8988T (cell line): ENCODE measurements at places on chromosomes 5 and 9.

DNA sequence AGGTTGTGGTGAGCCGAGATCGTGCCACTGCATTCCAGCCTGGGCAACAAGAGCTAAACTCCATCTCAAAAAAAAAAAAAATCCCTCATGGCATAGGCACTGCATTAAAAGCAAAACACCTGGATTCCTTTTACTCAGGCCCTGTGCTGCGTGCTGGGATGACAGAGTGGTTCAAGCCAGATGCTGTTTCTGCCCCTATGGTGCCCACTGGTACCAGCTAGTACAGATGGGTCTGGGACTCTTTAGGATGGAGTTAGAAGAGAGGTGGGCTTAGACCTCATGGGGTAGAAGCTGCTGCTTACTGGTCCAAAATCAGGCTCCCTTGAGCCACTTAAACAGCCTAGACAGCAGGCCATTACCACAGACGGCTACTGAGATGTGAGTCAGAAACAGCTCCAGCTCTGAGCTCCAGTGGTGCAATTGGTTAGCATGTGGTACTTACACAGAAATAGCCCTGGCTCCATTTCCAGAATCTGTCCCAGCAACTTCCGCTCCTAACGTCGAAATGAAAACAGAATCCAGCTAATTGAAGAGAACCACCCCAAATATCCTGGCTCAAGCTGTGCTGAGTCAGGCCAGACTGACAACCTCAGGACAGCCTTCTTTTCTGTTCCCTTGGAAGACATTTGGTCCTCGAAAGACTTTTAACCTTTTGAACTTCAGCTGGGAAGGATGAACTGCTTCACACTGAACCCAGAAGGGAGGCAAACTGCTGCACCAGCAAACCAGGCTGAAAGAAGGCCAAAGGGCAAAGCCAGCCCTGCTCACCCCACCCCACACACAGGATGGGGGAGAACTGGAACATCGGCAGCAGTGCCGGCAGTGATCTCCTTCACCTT, 15.5 kb downstream of the C5orf15 start:
- no peak for DNase-seq

DNA sequence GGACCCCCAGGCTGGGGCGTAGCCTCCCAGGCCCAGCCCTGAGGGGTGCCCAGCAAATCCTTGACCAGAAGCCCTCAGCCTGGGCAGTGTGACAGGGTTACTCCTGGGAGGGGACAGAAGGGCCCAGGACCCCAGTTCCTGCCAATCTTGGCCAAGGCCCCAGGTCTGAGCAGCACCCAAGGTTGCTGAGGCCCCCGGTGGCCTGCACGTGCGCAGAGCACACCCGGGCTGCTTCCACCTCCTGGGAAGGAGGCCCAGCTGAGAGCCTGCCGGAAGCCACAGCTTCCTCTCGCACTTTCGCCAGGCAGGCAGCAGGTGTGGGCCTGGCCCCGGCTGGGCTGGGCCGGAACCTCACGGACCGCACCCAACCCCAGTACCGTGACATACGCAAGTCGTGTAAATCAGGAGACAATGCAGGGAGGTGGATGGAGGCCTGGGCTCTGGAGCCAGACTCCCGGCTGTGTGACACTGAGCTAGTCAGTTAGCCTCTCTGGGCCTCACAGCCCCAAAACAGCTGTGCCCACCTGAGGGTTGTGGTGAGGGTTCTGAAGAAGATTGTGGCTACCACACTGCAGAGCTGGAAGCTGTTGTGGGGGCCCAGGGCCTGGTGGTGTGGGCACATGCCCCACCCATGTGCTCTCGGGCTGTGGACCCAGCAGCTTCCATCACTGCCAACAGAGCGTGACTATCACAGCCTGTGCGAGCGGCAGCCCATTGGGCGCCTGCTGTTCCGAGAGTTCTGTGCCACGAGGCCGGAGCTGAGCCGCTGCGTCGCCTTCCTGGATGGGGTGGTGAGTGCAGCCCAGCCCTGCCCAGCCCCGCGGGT, 5.1 kb downstream of the GRK6 start:
- DNase-seq: no peak

DNA sequence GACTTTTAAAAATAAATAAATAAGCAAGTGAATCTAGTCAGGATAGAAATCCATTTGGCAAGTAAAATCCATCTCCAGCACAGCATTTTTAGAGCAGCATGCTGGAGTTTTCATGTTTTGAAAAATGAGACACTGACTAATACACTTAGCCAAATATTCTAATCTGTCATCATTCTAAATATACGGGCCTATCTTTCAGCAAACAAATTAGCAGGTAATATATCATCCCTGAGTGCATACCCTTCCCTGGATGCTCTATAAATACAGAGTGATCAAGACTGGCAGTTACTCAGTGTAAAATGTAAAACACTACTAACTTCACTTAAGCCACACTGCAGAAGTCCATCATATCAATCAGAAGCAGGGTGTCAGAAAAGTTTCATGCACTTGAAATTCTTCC, 58.4 kb downstream of the MLLT3 start:
- DNase-seq: no peak

- no peak for DNase-seq
Observed at GRCh38 chr5:173802670-173803165, 85.4 kb upstream of the CPEB4 start.

GRCh38 chr5:59832577-59833301, 60.8 kb downstream of the PDE4D start:
- no peak for DNase-seq

DNA sequence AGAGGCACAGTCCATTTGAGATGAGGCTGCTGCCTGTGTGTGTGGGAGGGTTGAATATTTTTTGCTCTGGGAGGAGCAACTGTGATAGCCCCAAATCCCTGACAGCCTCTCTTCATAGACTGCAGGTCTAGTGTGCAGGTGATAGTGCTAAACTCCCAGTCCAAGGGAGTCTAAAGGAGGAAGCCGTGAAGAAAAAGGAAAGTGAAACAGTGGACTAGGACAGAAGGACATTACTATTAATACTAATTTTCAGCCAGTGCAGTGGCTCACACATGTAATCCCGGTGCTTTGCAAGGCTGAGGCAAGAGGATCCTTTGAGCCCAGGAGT, 295.0 kb downstream of the PDE4D start:
- no peak for DNase-seq

DNA sequence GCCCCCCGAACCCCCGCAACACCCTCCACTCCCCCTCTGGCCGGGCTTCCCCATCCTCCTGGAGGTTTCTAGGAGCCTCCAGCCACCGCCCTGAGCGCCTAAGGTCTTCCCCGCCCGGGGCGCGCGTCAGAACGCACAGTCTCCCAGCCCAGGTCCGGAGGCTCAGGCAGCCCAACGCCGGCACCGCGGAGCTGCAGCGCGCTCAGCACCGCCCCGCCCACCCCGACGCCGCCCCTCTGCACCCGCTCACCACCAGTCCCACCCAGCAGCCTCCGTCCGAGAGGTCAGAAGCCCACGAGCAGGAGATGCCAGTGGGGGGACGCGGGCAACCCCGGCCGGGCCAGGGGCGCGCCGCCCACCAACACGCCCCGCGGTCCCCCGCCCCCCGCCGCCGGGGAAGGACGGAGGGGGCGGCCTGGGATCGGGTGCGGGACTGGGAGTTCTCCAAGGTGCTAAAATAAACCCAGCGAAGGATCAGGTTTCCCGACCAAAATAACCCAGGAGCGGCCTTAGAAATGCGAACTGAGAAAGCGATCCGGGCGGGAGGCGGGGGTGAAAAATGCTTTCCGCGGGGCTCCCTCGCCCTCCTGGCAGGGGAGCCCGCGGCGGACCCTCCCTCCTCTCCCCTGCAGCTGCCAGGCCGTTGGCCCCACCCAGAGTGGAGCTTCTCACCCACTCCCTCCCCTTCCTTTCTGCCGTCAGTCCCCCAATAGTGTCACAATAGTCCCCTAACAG, 6.5 kb upstream of the FAM78A start:
- DNase-seq: no peak

DNA sequence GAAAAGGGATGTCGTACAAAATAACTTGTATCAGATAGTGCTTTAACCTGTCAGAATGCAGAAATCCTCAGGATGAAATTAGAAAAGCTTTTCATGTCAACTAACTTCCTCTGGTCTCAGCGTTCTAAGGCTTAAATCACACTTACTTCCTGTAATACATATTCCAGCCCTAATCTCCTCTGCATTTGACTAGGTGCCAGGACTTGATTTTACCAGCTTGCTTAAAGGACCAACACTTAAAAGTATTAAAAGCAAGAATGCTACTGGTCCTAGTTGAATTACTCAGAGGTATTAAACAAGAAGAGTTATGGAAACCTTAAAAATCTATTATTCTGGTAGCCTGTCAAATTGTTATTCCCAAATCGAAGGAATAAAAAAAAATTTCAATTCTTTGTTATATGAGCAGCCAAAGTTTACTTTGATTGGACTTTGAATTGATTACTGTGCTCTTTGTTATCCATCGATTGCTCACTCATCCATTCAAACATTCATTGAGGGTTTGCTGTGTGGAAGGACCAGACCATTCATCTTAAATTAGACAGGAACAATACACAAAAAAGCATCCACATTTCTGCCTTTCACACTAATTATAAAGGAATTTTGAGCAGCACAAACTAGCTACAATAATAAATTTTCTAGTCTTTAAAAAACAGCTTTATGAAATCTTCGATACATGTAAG, 108.7 kb downstream of the MUSK start:
- DNase-seq: no peak

- DNase-seq: no peak
Observed at GRCh38 chr5:146667633-146668272, 151.8 kb upstream of the GPR151 start.
